ENCODE measurements at places on chromosomes 2 and 18. TPM values are rescaled to one million over a fixed set of nuclear protein-coding genes. Genes with fewer than 3 reads are reported as not detected.

DNA sequence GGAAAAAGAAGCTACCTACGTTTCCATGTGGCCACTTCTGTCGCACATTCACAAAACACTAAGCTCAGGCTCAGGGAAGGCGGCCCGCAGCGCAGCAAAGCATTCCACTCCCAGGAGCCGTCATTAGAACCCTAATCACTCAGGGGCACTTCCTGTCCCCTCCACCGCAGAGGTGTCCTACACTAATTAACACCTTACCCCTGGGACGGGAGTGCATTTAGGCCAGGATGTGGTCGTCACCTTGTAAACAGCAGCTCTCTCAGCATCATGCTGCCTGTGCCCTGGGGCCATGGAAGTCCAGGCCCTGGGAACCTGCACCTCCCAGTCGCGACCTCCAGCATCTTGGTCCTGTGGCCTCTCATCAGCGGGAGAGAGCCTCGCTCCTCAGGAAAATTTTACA lies 359.8 kb upstream of the SALL3 start:
- no peaks in the 10 kb centered on the region for H3K36me3 ChIP-seq
- H3K27me3 ChIP-seq = no peaks in the 10 kb centered on the region
- H3K4me1 ChIP-seq = no peaks in the 10 kb centered on the region
- no peak for DNase-seq
- no peak overlapping the region for H3K4me3 ChIP-seq
- no peak overlapping the region for H3K27ac ChIP-seq

The MYOM1 gene
- 1.7 TPM for total RNA-seq

The CNGA3 gene
- not detected for total RNA-seq

GRCh38 chr2:233033672-233034071 lies 1.2 kb downstream of the NEU2 start:
- H3K27me3 ChIP-seq = no peaks in the 10 kb centered on the region
- no peaks in the 10 kb centered on the region for H3K36me3 ChIP-seq
- no peak for DNase-seq
- no peak overlapping the region for H3K27ac ChIP-seq
- H3K4me3 ChIP-seq = no peak overlapping the region

DNA sequence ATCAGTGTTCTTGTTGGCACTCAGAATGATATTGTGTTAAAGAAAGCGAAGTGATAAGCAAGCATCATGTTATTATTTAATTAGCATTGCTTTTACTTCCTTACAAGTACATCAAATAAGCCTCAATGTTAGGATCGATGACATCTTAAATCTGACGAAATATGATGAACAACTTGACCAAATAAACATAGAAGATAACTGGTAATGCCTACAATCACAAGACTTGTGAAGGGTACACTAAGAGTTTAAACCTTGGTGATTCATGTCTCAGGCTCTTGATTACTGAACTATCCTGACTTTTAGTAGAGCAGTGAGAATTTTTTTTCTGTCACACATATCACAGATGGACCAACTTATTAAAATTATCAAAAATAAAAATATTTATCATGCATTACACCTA lies 500.8 kb upstream of the ZEB2 start:
- no peak overlapping the region for H3K4me3 ChIP-seq
- no peak overlapping the region for H3K27ac ChIP-seq

The SERPINB4 gene
- not detected for total RNA-seq

The CTAGE1 gene
- not detected for total RNA-seq

The CRYGC gene
- not detected for total RNA-seq

DNA sequence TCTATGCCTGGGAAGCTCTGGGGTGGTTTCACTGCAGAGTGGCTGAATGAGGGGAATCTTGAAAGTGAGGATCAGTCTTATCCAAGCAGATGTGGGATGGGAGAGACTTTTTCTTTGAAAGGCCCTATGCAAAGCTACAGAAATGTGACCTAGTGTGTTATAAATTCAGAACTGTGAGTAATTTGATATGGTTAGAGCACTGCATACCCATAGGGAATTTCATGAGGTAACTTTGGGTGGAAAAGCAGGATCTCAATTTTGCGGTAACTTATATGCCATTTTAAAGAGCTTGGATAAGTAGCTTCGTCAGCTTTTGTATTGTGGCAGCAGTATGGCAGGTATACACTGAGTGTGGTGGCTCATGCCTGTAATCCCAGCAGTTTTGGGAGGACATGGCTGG lies 40.9 kb downstream of the GULP1 start:
- no peak overlapping the region for H3K27ac ChIP-seq
- no peak overlapping the region for H3K4me3 ChIP-seq
- DNase-seq = no peak
- no peaks in the 10 kb centered on the region for H3K27me3 ChIP-seq

- H3K4me1 ChIP-seq = no peaks in the 10 kb centered on the region
- no peak overlapping the region for H3K4me3 ChIP-seq
- no peak overlapping the region for H3K27ac ChIP-seq
- H3K27me3 ChIP-seq = no peaks in the 10 kb centered on the region
Measured at GRCh38 chr2:223418131-223418530, 184.0 kb downstream of the SCG2 start.

The CDH2 gene
- 0.35 TPM for total RNA-seq

GRCh38 chr2:199302851-199303250 lies 154.9 kb downstream of the SATB2 start:
- H3K27ac ChIP-seq = no peak overlapping the region
- no peak for DNase-seq
- no peaks in the 10 kb centered on the region for H3K36me3 ChIP-seq
- no peak overlapping the region for H3K4me3 ChIP-seq

- no peaks in the 10 kb centered on the region for H3K4me1 ChIP-seq
- no peak overlapping the region for H3K4me3 ChIP-seq
- H3K36me3 ChIP-seq = no peaks in the 10 kb centered on the region
Measured at GRCh38 chr18:29147944-29148343, 971.0 kb upstream of the CDH2 start.

GRCh38 chr2:102100371-102101096 lies 42.0 kb upstream of the IL1R1 start:
- no peak overlapping the region for H3K27ac ChIP-seq
- no peak overlapping the region for H3K4me3 ChIP-seq
- peaks cover 6% of the 10 kb centered on the region for H3K4me1 ChIP-seq

DNA sequence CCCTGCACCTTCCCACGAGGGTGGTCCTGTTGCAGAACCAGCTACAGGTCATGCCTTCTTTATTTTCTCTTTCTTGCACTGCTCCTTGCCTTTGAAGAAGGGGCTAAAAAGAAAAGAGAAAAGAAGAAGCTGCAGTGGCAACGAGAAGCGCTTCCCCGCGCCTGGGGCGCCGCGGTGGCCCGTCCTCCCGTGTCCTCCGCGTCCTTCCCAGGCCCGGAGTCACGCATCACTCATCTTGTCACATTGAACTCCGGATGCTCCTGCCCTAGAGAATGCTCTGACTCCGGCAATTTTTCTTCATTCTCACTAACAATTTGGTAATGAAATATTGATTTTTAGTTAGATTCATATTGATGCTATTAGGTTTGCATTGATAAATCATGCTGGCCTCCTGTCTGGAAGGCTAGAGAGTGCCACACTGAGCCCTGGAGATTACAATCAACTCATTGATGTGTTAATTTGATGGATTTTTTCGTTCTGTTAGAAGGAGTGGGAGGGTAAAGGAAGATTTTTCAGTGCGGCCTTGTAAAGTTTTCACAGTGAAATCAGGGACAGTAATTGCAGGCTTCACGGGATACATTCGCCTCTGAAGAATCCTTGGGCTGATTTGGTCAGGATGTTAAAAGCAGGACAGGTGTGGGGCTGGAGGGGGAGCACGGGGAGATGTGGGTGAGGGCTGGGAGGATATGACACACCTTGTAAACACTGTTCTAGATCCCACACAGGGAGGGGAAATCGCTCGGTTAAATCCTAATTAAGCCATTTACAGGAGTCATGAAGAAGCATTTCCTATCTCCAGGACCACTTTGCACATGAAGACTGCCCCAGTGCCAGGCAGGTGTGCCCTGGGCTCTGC lies 349.3 kb downstream of the ZNF516 start:
- H3K4me3 ChIP-seq = no peak overlapping the region
- H3K27me3 ChIP-seq = no peaks in the 10 kb centered on the region
- no peaks in the 10 kb centered on the region for H3K4me1 ChIP-seq

GRCh38 chr18:9418047-9418690 lies 57.1 kb upstream of the RALBP1 start:
- H3K27me3 ChIP-seq = no peaks in the 10 kb centered on the region
- H3K4me3 ChIP-seq = no peak overlapping the region
- H3K36me3 ChIP-seq = no peaks in the 10 kb centered on the region

The MYO7B gene
- total RNA-seq = 0.14 TPM

The UGT1A10 gene
- not detected for total RNA-seq

GRCh38 chr2:25674077-25674362 lies 643 bp upstream of the DTNB start:
- H3K27me3 ChIP-seq = no peaks in the 10 kb centered on the region
- peak overlapping the region; percentile 49 for H3K27ac ChIP-seq
- no peak for DNase-seq
- no peaks in the 10 kb centered on the region for H3K36me3 ChIP-seq
- peaks cover 17% of the 10 kb centered on the region for H3K4me1 ChIP-seq
- H3K4me3 ChIP-seq = peak overlapping the region; percentile 64

- H3K36me3 ChIP-seq = no peaks in the 10 kb centered on the region
- H3K27ac ChIP-seq = no peak overlapping the region
- no peak overlapping the region for H3K4me3 ChIP-seq
- peaks cover 5% of the 10 kb centered on the region for H3K27me3 ChIP-seq
- DNase-seq = no peak
Measured at GRCh38 chr2:169736902-169737301, 3.3 kb downstream of the KLHL23 start.

- no peak overlapping the region for H3K27ac ChIP-seq
- no peaks in the 10 kb centered on the region for H3K36me3 ChIP-seq
- H3K27me3 ChIP-seq = no peaks in the 10 kb centered on the region
- H3K4me1 ChIP-seq = no peaks in the 10 kb centered on the region
Measured at GRCh38 chr2:128610496-128610895, 291.8 kb upstream of the HS6ST1 start.

GRCh38 chr2:134855709-134856108 lies 17.3 kb downstream of the ACMSD start:
- no peak overlapping the region for H3K4me3 ChIP-seq
- H3K36me3 ChIP-seq = no peaks in the 10 kb centered on the region
- no peaks in the 10 kb centered on the region for H3K4me1 ChIP-seq
- H3K27ac ChIP-seq = no peak overlapping the region
- DNase-seq = no peak

- no peaks in the 10 kb centered on the region for H3K36me3 ChIP-seq
- no peak overlapping the region for H3K4me3 ChIP-seq
- H3K27me3 ChIP-seq = no peaks in the 10 kb centered on the region
- H3K4me1 ChIP-seq = peaks cover 9% of the 10 kb centered on the region
- H3K27ac ChIP-seq = no peak overlapping the region
- no peak for DNase-seq
Measured at GRCh38 chr2:196635156-196635555, 4.4 kb upstream of the CCDC150 start.

The SPIRE1 gene
- 6.7 TPM for total RNA-seq

- H3K36me3 ChIP-seq = no peaks in the 10 kb centered on the region
- no peak for DNase-seq
- no peak overlapping the region for H3K4me3 ChIP-seq
- no peaks in the 10 kb centered on the region for H3K4me1 ChIP-seq
- H3K27ac ChIP-seq = no peak overlapping the region
Measured at GRCh38 chr18:11989174-11989573, 7.9 kb downstream of the IMPA2 start.

- H3K36me3 ChIP-seq = no peaks in the 10 kb centered on the region
- H3K4me1 ChIP-seq = no peaks in the 10 kb centered on the region
- no peak for DNase-seq
- H3K4me3 ChIP-seq = no peak overlapping the region
- H3K27me3 ChIP-seq = no peaks in the 10 kb centered on the region
Measured at GRCh38 chr18:53025247-53025646, 685.2 kb downstream of the DCC start.

The ABCB11 gene
- total RNA-seq = 0.48 TPM

The LYG2 gene
- total RNA-seq = not detected

DNA sequence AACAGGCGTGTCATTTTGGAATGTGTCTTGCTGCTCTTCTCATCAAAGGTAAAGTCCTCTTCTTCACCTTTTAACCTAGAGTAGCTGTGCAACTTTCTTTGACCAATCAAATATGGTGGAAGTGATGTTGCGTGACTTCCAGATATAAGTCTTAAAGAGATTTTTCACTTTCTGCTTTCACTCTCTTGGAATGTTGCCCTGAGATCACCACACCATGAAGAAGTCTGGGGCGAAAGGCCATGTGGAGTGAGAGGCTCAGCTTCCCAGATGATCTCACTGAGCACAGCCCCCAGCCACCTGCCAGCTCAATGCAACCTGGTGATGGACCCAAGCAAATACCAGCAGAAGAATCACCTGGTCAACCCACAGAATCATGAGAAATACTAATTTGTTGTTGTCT lies 7.1 kb upstream of the GALNT3 start:
- no peak for DNase-seq
- no peak overlapping the region for H3K4me3 ChIP-seq
- H3K4me1 ChIP-seq = no peaks in the 10 kb centered on the region
- peaks cover 15% of the 10 kb centered on the region for H3K36me3 ChIP-seq

DNA sequence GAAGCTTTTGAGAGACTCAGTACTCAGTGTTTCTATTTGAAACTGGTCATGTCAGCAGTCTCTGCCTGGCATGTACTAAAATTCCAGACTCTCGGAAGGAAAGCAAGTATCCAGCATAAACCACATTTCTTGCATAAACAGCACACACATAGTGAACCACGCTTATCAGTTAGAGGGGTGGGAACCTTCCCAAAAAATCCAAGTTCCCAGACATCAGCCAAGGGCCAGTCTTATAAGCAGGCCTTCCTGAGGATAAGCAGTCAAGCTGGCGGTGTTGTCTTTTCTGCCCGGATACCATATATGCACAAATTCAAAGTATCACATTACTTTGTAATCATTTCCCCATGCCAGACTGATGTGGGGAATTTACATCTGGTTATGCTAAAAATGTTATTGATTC lies 73.6 kb downstream of the ST6GAL2 start:
- H3K27me3 ChIP-seq = no peaks in the 10 kb centered on the region
- H3K36me3 ChIP-seq = no peaks in the 10 kb centered on the region
- H3K4me1 ChIP-seq = no peaks in the 10 kb centered on the region

DNA sequence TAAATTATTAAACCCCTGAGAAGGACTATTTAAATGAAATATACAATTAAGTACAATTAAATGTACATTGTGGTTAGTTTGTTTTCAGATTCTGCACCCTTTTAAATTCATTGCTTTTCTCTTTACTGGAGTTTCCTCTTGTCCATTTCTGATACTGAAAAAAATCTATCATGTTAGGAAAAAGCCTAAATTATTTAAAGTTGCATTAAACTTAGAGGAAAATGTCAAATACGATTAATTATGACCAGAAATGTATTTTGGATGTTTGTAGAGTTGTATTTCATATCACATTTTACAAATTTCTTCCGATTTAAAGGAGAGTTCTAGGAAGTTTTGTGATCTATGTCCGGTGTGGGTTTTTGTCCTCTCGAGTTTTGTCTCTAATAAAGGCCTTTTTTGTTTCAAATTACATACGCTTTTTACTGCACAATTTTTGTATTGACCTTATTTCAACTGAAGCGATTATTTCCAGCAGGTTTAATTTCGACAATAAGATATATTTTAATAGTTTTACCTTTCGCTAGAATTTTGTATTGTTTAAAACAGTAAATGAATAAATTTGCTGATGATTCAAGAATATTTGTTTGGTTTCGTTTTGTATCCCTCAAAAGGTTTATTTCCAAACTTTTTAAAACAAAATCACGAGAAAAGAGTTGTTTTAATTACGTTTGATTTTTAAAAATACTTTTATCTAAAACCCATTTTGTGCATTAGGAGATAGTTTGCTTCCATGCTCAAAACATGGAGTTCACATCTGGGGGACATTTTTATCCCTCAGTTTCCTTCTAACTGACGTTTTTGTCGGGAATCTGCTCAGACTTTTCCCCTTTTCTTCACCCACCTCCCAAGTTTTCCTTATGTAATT lies 3.3 kb upstream of the SATB2 start:
- H3K4me3 ChIP-seq = no peak overlapping the region
- H3K27me3 ChIP-seq = peaks cover 63% of the 10 kb centered on the region
- no peak overlapping the region for H3K27ac ChIP-seq
- no peaks in the 10 kb centered on the region for H3K36me3 ChIP-seq
- peak; percentile 18 for DNase-seq

Data from natural killer cell (primary cell).